Stimulated activated CD8-positive, alpha-beta memory T cell treated with anti-CD3 and anti-CD28 coated beads, Interleukin-12 subunit alpha, Interleukin-12 subunit beta, amount 100 ng/mL, for 1 hour (primary cell): ENCODE measurements at places on chromosomes 2 and 18.

GRCh38 chr2:26463244-26464192 is 14.4 kb downstream of the OTOF start:
- DNase-seq = no peak

DNA sequence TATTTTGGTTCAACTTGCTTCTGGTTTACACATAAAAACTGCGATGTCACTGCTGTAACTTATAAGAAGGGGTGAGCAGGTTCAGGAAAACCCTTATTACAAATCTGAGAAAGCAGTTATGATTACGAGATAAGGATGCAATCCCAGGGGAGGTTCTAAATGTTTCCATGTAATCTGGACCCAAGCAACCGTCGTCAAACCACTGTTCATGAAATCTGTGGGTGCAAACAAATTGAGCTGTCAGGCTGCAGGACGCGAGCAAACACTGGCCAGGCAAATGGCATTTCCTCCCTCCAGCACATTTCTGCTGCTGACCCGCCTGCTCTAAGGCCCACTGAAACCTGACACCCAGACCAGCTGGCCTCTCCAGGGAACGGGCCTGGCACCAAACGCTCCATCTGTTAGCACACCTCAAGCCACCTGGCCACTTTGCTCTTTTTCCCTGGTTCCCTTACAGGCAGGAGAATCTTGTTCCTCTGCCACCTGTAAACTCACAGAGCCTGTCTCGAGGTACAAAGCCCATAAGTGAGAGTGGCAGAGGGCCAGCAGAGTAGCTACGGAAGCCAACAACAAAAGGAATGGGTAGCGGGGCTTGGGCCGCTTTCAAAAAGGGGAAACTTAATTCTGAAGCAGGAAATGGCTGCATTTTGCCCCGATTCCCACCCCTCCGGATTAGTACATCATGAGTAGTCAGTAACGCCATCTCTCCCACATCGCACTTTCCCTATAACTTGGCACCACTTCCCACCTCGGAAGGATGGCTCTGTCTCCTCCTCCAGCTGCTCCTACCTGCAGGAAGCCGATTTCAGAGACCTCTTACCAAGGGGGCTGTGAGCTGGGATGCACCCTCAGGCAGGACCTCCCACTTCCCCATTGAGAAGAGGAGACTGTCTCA is 26.5 kb downstream of the CRACDL start:
- no peak for DNase-seq

- no peak for DNase-seq
These were observed 43.0 kb downstream of the EMX1 start for GRCh38 chr2:72959995-72960981.

- no peak for DNase-seq
These were observed 103.4 kb downstream of the AGPS start for GRCh38 chr2:177495945-177496344.

DNA sequence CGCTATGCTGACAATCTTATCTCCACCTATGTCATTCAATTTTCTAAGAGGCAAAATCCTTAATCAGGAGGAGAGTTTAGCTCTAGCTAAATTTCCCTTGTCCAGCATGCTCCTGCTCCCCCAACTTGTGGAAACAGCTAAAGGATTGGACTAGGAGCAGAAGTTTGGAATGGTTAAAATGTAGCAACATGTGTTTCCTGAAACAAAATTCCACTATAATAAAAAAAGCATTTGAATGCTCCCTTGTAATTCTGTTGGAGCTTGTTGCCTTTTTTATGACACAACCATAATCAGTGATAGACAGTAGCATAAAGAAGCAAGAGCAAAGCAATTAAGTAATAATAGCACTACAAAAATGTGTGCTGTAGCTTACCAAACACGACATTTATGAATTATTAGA is 6.9 kb downstream of the ACTR3 start:
- no peak for DNase-seq

GRCh38 chr18:70582981-70583380 is 294.1 kb downstream of the SOCS6 start:
- DNase-seq = no peak

GRCh38 chr18:3985020-3985419 is 470.1 kb downstream of the DLGAP1 start:
- DNase-seq = no peak

GRCh38 chr2:147847746-147848391 is 3.0 kb downstream of the ACVR2A start:
- DNase-seq = no peak

GRCh38 chr18:79487183-79487800 is 91.6 kb downstream of the NFATC1 start:
- no peak for DNase-seq

DNA sequence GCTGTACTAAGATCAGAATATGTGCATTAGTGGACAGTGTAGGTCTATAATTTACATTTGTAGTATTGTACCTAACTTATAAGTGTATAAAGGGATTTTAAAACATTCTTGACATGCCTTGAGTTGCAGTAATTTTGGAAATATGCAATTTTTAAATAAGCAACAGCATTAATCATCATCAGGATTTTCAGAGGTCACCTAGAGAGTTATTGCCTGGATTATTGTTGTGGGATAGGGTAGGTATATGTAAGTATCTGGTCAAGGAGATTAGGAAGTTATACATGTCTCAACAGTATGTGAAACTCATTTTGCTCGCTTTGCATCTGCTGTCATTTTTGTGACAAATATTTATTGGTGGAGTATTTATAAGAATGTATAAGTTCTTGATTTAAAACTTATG is 184.2 kb downstream of the WDR7 start:
- DNase-seq = no peak

- DNase-seq = no peak
These were observed 265.1 kb downstream of the NCKAP5 start for GRCh38 chr2:133303150-133303549.

GRCh38 chr18:49250816-49251388 is 209.5 kb downstream of the DYM start:
- no peak for DNase-seq

DNA sequence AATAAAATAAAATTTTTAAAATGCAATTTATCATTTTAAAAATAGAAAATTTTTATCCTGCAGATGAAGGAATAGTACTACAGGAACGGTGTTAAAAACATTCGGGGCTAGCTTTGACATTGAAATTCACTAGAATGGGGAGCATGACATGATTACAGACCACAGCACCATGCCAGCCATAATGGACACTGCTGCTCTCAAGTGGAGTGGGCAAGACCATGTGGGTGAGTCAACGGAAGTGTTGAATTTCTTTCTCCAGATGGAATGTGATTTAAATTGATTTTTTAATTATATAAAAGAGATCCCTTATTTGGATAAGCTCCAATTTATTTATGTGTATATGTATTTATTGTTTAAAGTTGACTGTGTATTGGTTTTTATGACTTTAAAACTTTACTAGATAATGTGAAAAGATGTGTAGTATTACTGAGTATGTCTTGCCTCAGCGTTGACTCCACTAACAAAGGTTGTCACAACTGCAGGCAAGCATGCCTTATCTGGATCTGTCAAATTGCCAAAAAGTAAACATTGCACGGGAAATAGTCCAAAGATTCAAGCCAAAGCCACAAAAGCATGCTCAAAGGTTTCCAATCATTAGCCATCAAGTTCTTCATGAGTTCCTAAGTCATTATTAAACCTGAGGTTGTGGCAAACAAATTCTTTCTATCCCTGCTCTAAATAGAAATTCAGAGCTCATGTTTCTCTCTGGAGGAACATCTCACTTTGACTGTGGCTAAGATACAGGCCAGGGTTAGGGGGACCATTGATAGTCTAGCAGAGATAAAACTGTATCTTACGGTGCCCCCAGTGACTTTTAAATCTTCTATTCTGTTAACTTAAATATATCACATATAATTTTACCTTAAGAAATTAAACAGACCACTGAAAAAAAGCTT is 536.9 kb downstream of the TMX3 start:
- no peak for DNase-seq

- DNase-seq = peak; percentile 76
These were observed 17.3 kb upstream of the AGXT start for GRCh38 chr2:240851078-240851991.

GRCh38 chr2:71995067-71995665 is 152.5 kb downstream of the CYP26B1 start:
- no peak for DNase-seq

GRCh38 chr18:23951206-23951605 is 63.3 kb upstream of the TTC39C start:
- DNase-seq = no peak

- DNase-seq = no peak
These were observed 4.1 kb upstream of the PRR30 start for GRCh38 chr2:27143285-27143684.

DNA sequence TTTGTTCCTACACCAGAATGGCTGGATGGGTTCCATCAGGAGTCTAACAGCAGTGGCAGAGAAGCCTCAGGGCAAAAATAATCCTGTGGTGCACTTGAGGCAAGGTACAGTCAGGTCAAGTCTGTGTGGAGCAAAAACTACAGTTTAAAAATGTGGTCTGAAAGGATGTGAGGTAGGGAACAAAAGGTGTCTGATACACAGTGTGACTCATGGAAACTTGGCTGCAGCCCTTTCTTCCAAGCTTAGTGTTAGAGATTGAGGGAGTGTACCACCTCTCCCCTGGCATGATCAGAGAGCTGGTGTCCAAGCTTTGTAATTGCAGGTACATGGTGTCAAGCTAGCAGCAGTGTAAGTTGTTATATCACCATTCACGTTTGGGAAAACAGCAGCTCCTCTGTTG is 8.9 kb downstream of the ANKAR start:
- DNase-seq = no peak

GRCh38 chr2:230076819-230077218 is 8.1 kb upstream of the SLC16A14 start:
- DNase-seq = no peak

DNA sequence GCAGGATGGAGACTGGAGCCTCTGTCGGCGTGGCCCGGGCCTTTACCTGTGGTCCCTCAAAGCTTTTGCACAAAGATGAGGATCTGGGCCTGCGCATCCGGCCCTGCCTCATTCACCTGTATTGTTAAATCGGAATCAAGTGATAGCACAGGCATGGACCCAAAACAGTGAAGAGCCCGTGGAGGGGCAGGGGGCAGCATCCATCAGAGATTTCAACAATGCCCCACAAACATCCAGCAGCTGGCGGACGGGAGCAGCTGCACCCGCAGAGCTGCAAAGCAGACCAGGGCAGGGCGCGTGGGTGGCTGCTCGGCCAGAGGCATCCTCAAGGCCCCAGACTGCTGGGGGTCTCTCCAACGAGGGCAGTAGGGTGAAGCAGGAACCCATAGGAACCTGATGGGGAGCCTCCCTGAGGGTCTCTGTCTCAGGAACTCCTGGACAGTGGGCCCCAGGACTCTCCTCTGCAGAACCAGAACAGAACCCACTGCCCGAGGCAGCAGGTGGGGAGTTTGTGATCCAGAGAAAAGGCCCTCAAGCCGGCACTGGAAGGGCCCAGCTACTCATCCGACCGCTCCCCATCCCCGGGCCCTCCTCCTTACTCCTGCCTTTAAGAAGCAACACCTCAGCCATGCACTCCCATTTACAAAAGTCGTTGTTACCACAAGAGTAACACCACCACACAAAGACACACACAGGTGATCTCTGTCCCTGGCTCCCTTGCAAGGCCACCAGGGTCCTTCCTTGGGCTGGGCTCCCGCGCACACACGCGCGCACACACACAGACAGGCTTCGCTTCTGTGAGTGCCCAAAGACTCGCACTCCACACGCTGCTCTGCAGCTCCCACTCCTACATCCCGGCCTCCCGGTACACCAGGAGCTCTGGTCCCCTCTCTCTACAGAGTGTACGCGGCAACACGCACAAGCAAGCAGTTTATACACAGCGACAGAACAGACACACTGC is 28.8 kb downstream of the HDAC4 start:
- no peak for DNase-seq

DNA sequence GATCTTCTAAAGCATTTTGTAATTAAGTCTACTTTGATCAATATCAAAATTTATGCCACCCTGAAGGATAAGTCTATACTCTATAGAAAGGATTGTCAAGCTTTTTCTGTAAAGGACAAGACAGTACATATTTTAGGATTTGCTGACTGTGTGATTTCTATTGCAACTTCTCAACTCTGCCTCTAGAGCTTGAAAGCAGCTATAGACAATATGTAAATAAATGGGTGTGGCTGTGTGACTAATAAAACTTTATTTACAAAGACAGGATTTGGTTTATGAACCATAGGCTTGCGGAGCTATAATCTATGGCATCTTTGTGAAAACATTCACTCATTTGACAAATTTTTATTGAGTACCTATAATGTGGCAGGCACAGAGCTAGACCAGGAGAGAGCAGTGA is 18.4 kb downstream of the UPP2 start:
- DNase-seq = no peak
